ENCODE measurements at places on chromosomes 6 and 20. TPM values are rescaled to one million over a fixed set of nuclear protein-coding genes. Genes with fewer than 3 reads are reported as not detected.
A peak's percentile ranks its signal among the peaks of the same experiment; 100 is the strongest.

GRCh38 chr20:59940956-59941294 lies 736 bp downstream of the FAM217B start:
- DNase-seq = no peak

DNA sequence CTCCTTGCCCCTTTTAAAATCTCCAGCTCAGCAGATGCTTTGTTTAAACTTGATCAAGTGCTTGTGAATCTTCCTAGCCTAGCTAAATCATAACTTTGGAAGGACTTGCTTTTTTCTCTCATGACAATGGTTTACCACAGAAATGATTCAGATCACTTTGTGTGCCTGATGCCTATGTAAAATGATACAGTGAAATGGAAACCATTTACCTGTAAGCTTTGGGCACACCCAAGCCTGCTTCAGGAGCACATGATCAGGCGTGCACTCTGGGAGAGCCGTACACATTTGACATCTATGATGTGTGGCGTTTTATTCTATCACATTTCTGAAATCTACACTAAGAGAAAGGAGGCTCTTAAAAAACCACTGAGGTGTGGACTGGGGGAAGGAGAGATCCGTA lies 41.1 kb downstream of the PTPN1 start:
- DNase-seq = no peak

- no peak for DNase-seq
Observed at GRCh38 chr6:45483021-45483420, 105.3 kb upstream of the SUPT3H start.

DNA sequence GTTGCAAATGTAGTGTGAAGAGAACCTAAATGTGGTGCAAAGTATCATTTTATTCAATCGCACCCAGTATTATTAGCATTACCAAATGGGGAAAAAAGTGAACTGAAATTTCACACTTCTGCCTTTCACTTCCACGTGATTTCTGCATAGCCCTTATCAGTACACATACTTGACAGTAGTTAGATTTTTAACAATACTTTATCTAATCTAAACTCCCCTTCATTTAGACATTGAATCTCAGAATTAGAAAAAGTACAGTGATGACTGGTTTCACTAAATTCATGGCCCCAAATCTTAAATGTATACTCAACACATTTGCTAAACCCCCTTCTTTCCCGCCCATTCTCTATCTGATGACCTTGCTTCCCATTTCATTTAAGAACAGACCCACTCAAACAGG lies 14.3 kb downstream of the STX7 start:
- no peak for DNase-seq

DNA sequence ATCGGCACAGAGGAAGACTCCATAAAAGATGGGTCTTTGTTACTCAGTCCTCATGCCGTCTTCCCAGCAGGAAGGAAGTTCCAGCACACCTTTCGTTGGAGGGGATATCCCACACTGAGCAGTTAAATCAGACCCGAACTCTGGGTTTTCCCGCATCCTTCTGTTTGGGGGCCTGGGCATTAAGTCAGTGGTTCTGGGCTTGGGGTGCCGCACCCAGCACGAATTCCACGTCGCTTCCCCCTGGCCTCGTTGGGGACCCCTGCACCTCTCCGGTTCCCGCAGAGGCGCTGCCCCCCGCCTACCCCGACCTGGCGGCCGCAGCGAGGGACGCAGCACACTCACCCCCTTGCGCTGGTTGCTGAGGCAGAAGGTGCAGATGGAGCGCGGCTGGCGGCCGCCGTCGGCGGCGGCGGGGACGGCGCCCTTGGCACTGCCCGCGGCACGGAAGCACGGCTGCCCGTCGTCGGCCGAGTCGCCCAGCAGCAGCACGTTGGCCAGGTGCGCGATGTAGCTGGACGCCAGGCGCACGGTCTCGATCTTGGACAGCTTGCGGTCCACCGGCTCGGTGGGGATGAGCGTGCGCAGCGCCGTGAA lies 641 bp downstream of the TCF15 start:
- DNase-seq = no peak

GRCh38 chr6:37314487-37315156 lies 39.2 kb upstream of the RNF8 start:
- DNase-seq = no peak

DNA sequence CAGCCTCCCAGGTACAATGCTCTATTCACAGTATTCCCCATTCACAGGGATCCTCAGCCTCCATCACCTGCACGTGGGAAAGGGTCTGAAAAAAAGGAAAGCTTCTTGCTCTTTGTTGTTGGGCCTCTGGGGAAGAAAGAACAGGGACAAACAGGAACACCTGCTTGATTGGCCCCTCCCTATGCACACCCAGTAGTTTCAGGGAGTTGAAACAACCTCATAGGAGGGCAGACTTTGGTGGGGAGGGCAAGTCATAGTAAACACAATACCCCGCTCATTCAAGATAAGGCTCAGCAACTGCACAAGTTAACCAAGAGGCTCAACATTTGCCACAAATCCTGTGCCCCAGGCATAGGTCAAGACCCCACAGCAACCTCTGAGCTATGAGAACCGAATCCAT lies 1.7 kb downstream of the GHRH start:
- DNase-seq = no peak

GRCh38 chr6:124069230-124069950 lies 265.7 kb downstream of the NKAIN2 start:
- no peak for DNase-seq

- peak; percentile 79 for DNase-seq
Observed at GRCh38 chr6:116511424-116512110, at the start of gene CALHM5. CALHM5 (plus strand) TSS chr6:116511639; CDS start chr6:116511697, 58 bp downstream.

DNA sequence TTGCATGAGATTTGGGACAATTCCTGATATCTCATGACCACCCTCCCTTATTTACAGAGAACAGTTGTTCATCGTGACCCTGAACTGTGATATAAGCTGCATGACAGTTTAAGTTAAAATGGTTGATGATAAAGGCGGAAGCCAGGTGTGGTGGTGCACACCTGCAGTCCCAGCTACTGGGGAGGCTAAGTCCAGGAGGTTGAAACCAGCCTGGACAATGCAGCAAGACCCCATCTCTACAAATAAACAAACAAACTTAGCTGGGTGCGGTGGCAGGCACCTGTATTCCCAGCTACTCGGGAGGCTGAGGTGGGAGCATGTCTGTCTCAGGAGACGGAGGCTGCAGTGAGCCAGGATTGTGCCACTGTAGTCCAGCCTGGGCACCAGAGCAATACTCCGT lies 24.1 kb downstream of the COL20A1 start:
- no peak for DNase-seq

DNA sequence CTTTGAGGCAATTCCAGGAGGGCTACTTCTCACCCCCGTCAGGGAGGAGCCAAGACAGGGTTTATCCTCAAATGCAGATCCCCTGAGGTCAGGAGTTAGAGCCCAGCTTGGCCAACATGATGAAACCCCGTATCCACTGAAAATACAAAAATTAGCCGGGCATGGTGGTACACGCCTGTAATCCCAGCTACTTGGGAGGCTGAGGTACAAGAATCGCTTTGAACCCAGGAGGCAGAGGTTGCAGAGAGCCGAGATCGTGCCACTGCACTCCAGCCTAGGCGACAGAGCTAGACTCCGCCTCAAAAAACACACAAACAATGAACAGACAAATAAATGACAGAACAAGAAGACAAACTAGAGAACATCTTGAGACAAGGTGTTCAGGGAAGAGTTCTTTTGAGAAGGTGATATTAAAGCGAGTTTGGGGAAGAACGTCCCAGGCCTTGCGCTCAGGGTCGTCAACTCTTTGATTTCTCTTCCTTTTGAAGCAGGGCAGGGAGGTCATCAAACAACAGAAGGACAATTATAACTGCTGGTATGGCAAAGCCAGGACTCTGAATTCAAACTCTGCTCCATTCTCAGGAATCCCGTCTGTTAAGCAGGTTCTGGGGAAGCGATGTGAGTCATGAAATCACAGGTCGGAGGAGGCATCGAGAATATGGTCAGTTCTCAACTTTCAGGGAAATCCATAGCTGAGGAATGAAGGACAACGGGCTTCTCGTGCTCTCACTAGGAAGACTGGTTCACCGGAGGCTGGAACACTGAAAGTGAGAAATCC lies 1.4 kb upstream of the RALY start:
- no peak for DNase-seq

- DNase-seq = no peak
Observed at GRCh38 chr6:110592765-110593164, 116.4 kb upstream of the SLC22A16 start.

DNA sequence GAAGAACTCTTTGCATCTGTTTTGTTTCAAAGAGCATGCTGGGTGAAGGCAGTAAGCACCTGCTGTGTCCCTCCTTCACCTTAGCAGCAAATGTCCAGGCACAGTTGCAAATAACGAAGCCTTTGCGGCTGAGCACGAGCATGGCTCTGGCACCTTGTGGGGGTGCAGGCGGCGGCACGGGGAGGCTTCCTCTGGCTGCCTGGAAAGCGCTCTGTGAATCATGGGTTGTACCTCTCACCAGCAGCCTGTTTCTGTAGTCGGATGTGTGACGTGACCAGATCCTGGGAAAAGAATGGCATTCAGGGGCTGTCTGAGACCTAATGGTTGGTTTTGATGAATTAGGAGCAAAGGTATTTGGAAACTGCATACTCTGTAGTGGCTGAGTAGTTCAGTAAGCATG lies 144.8 kb downstream of the DTNBP1 start:
- DNase-seq = no peak

- DNase-seq = no peak
Observed at GRCh38 chr6:53641348-53641747, 24.2 kb downstream of the KLHL31 start.

DNA sequence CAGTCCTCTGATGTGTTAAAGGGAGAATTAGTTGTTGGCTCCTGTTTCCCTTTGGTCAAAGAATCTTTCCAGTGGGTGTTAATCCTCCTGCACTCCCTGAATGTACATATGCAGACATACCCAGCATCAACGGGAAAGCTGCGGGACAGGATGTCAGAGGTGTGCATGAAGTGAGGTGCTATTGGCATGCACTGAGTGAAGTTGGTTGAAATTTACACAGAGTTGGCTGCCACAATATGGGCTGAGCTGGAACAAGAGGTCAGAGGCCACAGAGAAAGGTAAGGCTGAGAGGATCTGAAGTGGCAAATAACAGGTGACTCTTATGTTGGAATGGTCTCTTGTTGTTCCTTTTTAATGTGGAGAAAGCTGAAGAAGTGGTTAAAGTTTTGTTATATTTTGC lies 82.7 kb upstream of the AKIRIN2 start:
- no peak for DNase-seq

DNA sequence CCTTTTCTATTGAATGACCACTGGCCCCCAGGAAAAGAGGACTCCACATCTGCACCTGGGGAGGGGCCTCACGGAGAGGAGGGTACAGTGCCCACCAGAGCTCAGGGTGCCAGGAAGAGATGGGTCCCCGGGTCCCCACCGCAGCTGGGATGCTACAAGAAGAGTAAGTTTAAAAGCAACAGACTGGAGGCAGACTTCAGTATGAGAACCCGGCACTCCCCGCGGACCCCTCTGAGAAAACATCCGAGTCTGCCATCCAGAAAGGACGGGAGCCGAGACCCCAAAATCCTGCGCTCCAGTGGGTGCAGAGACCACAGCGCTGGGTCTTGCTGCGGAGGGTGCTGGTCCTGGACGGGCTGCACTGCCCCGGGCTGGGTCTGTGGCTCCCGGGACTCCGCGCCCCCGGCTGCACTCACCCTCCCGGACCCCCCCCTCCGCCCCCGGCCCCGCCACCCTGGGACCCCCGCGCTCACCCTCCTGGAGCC lies 350 bp downstream of the HELZ2 start:
- no peak for DNase-seq

GRCh38 chr20:11852811-11853210 lies 64.9 kb upstream of the BTBD3 start:
- no peak for DNase-seq

DNA sequence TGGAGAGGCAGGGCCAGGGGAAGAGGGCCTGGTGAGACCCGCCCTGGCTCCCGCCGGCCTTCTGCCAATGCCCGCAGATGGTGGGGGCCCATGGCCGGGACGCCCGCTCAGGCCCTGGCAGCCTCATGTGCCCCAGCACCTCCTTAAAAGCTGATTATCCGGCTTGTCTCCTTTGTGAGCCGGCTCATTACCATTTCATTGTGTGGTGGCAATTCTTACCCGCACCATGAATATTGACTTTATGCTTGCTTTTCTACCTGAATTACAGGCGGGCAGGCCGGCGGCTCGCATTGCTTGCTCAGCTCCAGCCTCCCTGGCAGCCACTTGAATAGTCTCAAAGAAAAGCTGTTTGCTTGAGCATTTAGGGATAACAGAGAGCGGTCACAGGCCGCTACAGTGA lies 120.0 kb upstream of the JAG1 start:
- no peak for DNase-seq

DNA sequence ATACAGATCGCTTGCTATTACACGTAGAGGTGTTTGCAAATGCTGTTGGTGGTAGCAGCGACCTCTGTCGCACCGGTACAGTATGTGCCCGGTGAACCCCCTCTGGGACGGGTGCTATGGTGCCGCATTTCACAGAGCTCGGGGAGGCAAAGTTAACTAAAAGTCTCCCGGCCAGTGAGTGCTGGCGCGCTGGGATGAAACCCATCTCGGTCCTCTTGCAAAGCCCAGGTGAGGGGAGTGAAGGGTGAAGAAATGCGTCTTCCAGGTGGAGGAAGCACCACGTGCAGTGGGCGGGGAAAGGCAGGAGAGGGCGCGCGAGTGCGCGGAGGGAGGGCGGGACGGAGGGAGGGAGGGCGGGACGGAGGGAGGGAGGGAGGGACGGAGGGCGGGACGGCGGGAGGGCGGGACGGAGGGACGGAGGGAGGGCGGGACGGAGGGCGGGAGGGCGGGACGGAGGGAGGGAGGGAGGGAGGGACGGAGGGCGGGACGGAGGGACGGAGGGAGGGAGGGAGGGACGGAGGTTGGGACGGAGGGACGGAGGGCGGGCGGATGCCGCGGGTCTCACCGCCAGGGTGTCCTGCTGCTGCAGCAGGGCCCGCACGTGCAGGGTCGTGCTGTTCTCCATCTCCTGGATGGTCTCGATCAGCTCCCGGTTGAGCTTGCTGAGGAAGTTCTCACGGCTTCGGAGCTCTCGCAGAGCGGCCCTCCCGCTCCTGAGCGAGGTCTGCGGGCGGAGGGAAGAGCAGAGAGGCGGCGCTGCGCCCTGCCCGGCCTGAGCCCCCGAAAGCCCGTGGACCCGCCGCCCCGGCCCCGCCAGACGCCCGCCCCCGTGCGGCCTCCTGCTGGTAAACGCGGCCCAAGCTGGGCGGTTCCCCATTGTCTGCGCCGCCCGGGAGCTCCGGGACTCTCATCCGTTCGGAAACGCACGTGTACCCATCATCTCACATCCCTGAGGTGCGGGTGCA lies 11.7 kb downstream of the C20orf96 start:
- DNase-seq = no peak

Gene CST2
- not detected for total RNA-seq

Gene TPX2
- total RNA-seq = 2.9 TPM

Gene MOXD1
- total RNA-seq = 9.3 TPM

Gene SLC17A3
- not detected for total RNA-seq

Gene CASS4
- total RNA-seq = 2.0 TPM
